Amniotic epithelial cell (primary cell): ENCODE measurements at places on chromosomes 5 and 9.

DNA sequence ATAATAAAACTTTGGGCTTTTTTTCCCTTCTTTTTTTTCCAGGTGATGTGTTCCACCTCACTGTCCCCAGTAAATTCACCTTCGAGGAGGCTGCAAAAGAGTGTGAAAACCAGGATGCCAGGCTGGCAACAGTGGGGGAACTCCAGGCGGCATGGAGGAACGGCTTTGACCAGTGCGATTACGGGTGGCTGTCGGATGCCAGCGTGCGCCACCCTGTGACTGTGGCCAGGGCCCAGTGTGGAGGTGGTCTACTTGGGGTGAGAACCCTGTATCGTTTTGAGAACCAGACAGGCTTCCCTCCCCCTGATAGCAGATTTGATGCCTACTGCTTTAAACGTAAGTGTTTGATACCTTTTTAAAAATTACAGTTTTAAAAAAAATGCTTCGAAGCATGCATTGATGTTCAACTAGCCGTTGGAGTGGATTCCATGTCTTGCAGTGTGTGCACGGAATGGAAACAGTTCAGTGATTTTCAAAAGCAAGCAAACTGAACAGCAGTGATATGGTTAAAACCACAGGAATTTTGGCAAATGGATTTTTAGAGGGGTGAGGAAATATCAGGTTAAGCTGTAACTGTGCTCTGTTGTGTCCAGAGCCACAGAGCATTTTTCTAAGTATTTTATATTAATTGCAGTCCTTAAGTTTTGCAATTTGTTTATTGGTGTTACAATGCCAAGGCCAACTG, 40.7 kb downstream of the VCAN start:
- DNase-seq, result peak; percentile 51

- no peak for DNase-seq
Observed at GRCh38 chr5:176413709-176414191, 2.6 kb downstream of the CLTB start.

DNA sequence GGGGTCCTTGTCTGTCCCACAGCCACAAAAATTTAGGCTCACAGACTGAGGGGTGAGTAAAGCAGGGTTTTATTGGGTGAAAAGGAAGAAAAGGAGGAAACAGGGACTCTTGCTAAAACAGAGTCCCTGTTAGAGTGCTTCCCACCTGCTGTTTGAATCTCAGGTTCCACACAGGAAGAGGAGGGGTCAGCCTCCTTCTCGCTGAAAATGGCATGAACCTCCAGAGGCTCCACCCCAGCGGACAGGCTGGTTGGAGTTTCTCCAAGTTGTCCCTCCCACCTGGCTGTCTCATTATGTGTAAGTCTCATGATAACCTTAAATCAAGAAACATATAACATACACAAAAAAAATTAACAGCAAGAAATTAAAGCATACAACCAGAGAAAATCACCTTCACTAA, 28.3 kb upstream of the UHRF2 start:
- no peak for DNase-seq

DNA sequence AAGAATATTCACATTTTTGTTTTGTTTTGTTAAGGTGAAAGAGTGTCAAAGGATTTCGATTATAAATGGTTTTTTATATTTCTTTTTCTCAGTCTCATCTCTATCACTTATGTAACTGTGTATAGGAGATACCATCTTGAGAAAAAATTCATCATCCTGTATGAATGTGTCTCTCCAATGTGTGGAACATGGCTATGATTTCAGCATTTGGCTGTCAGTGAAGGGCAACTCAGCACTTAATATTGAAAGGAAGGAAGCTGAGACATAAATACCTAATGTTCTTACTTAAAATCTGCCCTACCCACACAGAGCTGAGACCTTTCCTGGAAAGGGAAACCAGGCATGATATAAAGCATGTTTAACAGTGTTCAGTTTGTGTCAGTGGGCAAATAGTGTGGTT, 474.2 kb upstream of the RIOK2 start:
- DNase-seq, result no peak

GRCh38 chr9:116733010-116733641, 46.0 kb downstream of the TRIM32 start:
- DNase-seq, result no peak

GRCh38 chr5:64746446-64746845, 22.0 kb downstream of the SREK1IP1 start:
- peak; percentile 25 for DNase-seq

DNA sequence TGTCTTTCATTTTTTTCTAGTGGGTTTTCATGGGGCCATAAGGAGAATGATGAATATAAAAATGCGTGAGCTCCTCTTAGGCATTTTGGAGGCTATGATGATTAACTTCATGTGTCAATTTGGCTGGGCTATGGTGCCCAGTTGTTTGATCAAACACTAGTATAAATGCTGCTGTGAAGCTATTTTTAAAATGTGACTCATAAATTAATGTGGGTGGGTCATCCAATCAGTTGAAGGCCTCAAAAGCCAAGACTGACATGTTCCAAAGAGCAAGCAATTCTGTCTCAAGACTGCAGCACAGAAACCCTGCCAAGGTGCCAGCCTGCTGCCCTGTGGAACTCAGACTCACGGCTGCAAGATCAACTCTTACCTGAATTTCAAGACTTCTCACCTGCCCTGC, 24.4 kb upstream of the ICE1 start:
- DNase-seq, result no peak

DNA sequence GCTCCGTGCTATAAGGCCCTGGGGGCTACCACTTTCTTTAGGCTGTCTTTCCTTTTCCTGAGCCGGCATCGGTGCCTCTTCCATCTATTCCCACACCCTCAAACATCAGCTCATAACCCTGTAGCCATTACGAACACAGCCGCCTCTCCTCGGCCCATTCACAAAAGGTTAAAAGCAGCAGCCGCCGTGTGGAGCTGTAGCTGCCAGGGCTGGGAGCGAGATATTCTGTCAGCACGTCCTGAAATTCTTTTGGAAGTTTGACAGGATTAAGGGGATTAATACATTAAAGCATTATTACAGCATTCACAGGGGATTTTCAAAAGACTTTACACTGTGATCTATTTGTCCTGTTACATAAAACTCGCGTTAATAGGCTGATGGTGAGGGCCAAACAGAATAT, 428.2 kb downstream of the CDK5RAP2 start:
- no peak for DNase-seq
